ENCODE measurements at places on chromosomes 1 and 21.

- no peak for DNase-seq
Measured at GRCh38 chr1:17919525-17920439, 164.6 kb downstream of the ACTL8 start.

- DNase-seq, result no peak
Measured at GRCh38 chr1:197096137-197096536, 29.1 kb upstream of the F13B start.

DNA sequence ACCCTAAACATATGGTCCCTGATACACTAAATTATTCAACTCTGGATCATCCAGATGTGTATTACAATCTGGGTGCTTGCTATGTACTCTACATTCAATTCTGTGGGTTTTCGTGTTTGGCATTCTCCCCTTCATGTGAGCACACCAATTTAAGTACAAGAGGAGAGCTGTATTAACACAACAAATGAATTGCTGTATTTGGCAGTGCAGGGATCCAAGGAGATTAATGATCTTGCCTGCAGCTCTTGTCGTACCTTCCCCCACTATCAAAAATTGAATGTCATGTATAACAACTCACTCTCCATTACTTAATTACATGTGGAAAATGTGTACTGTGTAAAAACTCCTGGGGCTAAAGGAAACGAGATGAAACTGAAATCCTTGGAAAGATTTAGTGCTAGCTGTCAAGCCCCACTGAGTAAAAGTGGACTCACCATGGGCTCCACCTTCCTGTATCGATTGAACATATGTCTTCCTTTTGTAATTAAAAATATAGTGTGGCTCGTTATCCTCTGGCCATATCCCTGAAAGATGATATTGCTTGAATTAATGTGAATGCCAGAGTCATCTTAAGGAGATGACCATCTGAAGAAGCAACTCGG lies 172.2 kb upstream of the L1TD1 start:
- DNase-seq, result no peak

- no peak for DNase-seq
Measured at GRCh38 chr1:226949401-226949800, 9.3 kb downstream of the COQ8A start.

- DNase-seq, result no peak
Measured at GRCh38 chr21:45280178-45280821, 7.4 kb downstream of the POFUT2 start.

- no peak for DNase-seq
Measured at GRCh38 chr1:48007047-48007446, 9.9 kb upstream of the TRABD2B start.

DNA sequence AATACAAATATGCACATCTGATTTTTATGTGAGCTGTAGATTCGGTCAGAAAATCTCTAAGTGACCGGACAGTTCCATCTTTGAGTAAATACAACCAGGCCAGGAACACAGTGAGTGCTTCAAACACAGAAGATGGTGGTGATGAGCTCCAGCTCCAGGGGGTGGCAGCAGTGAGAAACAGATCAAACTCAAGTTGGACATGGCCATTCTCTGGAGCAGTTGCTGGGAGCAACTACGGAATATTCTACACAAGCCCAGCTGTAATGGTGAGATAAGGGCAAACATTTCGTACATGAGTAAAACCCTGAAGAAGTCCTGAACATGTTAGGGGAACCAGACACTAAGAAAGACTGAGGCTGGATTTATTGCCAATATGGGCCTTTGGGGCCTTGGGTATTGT lies 100.7 kb downstream of the BARHL2 start:
- DNase-seq, result no peak

- no peak for DNase-seq
Measured at GRCh38 chr1:2108213-2108876, 58.1 kb downstream of the PRKCZ start.

- DNase-seq, result no peak
Measured at GRCh38 chr1:167499664-167500101, 18.6 kb downstream of the CD247 start.

DNA sequence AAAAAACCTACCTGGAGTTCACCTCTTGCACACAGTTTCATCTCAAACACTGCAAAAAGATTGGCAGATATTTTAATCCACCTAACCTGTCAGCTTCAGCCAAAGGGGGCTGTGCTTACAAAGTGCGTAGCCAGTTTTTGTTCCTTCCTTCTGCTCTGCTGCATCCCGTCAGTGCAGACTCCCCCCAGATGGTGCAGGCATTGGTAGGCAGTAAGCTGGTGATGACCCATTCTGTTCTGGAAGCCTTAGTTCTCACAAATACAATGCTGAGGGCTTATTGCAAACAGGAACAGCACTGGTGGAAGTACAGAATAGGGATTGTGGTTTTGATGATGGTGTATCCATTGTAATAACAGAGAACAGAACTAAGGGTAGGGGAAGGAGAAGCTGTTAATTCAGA lies 239.5 kb downstream of the RYR2 start:
- DNase-seq, result no peak
